ENCODE measurements at places on chromosomes 1 and 21.

DNA sequence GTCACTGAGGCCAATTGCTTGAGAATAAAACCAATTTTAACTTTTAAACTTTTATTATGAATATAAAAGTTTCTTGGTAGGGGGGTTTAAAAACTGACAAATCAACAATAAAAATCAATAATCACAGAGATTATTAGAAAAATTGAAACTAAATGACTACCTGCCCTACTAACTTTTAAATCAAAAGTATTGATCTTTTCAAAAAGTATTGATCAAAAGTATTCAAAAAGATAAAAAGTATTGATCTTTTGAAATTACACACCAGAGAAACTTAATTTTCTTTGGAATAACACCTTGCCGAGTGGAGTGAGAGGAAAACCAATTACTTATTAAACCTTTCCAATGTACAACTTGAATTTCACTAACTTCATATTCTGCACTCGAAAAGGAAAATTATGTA lies 2.2 kb downstream of the SLC30A1 start:
- no peak for DNase-seq

GRCh38 chr1:202291961-202292712 lies 49.6 kb downstream of the UBE2T start:
- DNase-seq = no peak

GRCh38 chr1:24410750-24411149 lies 2.8 kb downstream of the STPG1 start:
- no peak for DNase-seq

GRCh38 chr1:15833842-15834405 lies 13.6 kb upstream of the SPEN start:
- no peak for DNase-seq

DNA sequence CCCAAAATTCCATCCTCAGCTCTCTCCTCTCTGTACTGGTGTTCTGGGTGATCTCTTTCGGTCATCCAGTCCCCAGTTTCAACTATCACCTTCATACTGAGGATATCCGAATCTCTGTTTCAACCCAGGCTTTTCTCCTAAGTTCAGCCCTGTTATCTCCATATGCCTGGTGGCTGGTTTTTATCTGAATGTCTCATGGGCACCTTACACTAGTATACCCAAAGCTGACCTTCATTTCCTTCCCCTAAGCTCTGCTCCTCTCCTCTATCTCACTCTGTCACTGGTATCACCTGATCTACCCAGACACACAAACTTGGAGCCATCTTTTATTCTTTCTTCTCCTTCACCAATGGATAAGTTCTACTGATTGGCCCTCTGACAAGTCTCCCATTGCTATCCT lies 53.0 kb downstream of the LRRC71 start:
- no peak for DNase-seq

- no peak for DNase-seq
These were observed 215.0 kb downstream of the DAB1 start for GRCh38 chr1:57208741-57209302.

DNA sequence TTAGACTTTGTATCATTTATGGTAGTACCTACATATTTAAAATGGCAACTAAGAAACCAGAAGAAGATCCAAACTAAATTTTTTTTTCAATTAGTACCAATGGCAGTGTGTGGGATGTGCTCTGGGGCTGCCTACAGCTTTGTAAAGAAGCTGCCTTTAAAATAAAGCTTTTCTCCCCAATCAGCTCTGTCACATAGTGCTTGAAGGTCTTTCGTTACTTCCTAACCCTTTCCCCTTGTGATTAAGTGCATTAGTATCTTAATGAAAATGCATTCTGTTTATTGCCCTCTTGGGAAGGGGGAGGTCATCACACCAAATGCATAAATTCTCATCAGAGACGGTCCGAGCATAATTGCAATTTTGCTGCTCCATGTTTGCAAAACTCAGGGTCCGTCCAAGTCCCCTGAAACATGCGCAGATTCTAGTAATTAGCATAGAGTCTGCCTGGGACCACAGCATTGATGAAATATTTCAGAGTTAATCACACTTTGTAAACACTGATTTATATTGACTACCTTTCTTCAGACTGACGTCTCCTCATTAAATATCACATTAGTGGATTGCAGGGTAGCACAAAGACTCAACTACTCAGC lies 71.3 kb downstream of the ESRRG start:
- no peak for DNase-seq

GRCh38 chr1:58702261-58703141 lies 2.6 kb upstream of the MYSM1 start:
- no peak for DNase-seq

- no peak for DNase-seq
These were observed 132.5 kb downstream of the PRDM2 start for GRCh38 chr1:13832536-13832935.

DNA sequence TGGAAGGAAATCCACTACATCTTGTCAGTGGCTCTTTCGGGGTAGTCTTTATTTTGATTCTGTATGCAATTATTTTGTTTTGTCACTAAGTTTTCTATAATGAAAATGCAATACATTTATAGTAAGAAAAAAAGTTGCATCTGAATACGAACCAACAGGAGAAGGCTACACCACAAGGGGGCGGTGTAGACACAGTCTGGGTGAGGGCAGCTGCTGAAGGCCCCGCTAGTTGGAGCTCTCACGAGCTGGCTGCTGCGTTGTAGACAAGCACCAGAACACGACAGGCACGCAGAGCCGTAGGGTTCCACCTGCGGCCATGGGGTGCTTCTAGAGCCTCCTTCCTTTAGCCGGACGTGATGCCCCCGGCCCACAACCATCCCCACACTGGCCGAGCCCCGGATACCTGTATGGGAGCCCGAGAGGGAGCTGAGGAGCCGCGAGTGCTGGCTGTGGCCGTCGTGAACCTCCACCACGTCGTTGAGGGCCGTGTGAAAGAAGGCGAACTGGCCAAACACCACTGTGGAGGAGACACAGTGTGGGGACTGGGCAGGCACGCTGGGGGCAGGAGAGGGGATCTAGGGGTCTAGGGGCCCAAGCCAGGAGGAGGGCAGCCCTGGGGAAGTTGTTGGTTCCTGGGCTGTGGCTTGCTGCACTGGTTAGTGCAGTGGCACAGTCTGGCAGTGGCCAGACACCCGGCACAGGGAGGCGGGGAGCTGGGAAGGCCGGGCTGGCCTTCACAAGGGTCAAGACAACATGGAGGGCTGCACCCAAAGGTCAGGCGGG lies 160.8 kb downstream of the ZSCAN20 start:
- DNase-seq = peak; percentile 58

- DNase-seq = no peak
These were observed 153.0 kb downstream of the GABPA start for GRCh38 chr21:25887646-25888306.

DNA sequence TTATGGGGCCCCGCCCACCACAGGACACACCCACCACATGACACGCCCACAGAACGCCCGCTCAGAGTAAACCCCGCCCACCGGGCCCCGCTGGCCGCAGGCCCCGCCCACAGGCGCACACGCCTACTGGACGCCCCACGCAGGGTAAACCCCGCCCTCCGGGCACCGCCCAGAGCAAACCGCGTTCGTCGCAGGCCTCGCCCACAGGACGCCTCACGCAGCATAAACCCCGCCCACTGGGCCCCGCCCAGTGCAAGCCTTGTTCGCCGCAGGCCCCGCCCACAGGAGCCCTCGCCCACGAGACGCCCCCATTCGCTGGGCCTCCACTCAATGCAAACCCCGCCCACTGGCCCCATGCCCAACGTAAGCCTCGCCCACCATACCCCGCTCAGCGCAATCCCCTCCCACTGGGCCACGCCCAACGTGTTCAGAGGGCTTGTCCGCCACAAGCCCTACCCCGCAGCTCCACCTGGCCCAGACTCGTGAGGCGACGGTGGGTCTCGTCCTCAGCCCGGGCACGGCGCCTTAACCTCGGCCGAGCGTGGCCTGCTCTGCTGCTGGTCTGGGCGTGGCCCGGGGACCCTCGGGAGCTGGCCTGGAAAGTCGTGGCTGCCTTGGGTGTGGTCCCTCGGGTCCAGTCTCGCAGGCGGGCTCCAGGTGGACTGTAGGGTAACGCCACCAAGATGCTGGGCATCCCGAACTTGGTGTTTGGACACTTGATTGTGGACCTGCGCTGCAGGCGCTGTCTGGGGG lies 401 bp upstream of the TMEM52 start:
- peak; percentile 87 for DNase-seq

DNA sequence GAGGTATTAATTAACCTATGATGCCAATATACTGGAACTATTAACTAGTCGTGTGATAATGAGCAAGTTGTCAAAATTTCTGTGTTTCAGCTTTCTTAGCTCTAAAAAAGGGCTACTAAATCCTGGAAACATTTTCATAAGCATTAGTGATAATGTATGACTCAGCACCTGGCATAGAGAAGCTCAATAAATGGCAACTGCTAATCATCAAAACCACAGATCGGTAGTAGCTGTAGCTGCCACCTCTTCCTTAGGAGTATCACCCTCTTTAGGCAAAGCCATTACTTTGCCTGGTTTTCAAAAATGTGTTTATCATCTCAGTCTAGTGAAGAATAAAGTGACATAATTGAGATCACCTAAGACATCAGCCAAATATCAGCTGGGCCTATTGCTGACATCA lies 75.5 kb downstream of the TPR start:
- DNase-seq = no peak

- no peak for DNase-seq
These were observed 100.8 kb upstream of the DNAH14 start for GRCh38 chr1:224828691-224829090.

DNA sequence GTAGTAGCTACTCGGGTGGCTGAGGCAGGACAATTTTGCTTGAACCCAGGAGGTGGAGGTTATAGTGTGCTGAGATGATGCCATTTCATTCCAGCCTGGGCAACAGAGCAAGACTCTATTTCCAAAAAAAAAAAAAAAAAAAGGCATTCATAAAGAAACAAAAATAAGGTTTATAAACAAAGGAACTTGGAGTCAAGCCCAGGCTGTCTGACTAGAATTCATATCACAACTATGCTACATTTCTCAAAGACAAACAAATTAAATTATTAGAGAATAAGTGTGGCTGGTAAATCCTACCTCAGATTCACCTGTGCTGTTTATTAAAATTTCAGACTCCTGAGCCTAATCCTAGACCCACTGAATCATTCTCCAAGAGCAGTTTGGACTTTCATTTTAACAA lies 4.2 kb downstream of the GCLM start:
- DNase-seq = no peak

DNA sequence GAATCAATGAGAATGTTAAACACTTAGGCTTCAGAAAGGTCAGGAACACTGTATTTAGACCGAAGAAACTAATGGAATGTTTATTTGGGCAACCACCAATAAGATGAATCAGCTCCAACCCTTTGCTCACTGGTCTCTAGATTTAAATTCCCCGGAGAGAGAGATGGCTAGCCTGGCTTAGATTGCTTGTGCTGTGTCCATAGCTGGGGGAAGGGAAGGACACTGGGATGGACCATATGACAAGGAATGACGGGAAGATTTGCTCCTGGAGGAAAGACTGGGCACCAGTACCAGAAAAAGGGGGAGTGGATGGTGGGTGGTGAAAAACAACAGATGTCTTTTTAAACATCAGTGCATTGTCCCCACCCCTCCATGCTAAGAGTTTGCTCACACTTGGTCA lies 426.6 kb downstream of the DUSP10 start:
- no peak for DNase-seq

DNA sequence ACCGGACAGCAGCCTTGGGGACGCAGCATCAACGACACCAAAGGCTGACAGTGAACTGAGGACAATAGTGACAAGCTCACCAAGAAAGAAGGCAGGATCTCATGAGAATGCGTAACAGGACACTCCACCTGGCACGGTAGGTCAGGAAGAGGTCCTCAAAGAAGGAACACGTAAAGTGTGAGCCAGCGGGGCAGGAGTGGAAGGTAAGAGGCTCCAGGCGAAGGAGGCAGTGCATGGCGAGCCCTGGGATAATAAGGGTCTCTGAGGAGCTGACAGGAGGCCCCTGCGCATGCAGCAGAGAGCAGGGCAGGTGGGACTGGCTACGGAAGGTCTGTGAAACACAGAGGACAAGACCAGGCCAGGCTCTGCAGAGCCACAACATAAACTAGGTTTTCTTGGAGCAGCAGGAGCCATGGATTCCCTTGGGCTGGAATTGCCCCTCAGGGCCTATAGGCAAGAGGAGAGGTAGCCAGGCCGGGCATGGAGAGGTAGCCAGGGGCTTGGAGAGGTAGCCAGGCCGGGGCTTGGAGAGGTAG lies 8.2 kb downstream of the LSS start:
- DNase-seq = no peak

DNA sequence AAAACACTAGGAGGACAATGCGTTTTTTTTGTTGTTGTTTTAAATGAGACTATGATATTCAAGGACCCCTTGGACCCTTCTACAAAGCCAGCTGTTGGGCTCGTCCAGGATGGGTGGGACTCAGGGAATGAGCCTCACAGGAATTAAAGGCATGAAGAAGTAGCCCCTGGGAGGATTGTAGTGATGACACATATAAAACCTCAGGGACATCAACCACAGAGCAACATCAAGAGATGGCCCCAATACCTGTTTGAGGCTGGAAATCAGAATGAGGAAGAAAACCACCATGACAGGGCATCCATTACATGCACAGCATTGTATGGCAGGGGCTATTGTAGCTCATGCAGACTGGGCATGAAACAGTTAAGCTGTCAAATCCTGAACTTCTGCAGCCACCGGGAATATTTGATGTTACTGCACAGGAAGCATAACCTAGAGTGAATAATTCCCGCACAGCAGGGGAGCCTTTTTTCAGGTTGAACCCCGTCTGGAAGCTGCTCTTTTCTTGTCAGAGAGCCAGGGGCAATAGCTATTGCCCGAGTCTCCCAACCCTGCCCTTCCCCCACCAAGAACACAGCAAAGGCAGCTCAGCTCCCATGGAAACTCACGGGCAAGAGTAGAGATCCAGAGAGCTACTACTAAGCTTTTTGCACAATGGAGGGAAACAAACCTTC lies 140.2 kb upstream of the FGGY start:
- no peak for DNase-seq

GRCh38 chr1:9181990-9182783 lies 52.4 kb upstream of the H6PD start:
- DNase-seq = no peak

DNA sequence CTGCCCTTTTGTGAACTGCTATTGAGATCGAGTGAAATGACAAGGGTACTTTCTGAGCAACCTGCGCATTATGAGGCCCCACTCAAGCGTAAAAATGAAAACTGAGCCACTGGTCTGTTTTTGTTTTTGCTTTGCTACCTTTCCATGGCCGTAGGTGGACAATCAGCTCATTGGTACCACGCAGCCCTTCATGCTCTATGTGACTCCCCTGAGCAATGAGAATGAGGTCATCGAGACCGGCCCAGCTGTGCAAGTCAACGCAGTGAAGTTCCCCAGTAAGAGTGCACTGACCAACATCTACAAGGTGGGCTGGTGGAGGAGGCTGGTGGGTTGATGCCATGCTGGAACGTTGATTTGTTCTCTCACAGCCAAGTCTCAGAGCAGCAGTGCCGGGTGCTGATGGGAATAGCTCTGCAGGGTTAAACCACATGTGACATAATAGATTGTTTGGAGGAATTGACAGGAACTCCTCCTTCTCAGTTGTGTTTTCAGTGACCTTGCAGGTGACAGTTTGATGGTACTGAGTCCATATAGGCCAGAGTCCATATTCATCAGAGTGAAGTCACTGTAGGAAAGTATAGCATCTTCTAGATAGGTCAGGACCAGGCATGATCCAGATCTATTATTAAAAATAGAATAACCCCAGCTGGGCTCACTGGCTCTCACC lies 170.3 kb downstream of the VPS13D start:
- DNase-seq = no peak

GRCh38 chr1:51305371-51305823 lies 25.0 kb downstream of the TTC39A start:
- no peak for DNase-seq

All from C1 segment of cervical spinal cord (tissue), 14 donors.